ENCODE measurements at places on chromosomes 12 and 14.
A peak's percentile ranks its signal among the peaks of the same experiment; 100 is the strongest.

DNA sequence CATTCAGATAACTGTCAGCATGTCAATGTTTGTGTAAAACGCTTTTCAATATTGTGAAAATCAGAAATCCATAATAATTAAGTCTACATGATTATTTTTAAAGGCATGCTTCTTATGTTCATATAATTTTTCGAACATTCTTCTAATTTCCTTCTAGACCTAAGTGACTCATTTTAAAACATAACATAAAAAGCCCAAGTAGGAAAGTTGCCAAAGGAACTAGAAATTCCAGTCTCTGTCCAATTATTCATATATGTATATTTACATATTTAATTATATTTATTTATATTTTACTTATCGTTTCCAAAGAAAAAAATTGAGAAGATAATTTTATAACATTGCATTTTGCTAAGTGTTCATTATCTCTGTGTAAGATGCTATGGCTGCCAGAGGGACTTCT is 110.4 kb downstream of the TMTC1 start:
- DNase-seq: no peak

DNA sequence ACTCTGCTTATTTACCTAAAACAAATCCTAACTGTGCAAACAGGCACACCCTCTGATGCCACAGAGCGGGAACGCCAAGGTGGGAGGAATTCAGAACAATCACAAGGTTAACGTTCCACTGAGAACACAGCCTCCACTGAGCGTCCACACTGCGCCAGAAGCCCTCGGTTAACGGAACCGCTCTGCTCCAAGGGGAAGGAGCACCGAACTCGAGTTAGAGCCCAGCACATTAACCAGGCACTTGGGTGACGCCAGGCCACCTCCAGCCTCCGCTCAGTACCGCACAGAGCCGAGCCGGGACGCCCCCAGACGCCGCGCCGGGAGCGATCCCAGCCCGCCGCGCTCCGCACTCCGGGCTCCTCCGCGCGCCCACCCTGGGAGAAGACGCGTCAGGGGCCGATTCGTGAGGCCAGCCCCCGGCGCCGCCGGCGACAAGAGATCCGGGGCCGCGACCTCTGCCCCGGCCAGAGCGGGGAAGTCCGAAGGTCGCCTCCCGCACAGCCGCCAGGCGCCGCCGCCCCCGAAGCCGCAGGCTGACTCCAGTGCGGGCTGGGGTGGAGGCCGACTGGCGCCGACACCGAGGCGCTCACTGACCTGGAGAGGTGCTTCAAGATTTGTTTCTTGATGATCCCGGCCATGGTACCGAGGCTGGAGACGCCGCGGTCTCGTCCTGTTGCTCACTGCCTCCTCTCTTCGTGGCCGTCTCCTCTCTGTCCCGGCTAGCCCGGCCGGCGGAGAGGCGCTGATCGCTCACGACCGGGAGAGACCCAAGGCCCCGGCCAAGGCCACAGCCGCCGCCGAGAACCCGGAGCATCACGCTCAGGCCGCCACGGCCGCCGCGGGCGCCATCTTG is 450 bp downstream of the BLTP3B start:
- DNase-seq: peak; percentile 25

- DNase-seq: peak; percentile 47
Measured at GRCh38 chr12:2395354-2395977, 342.7 kb downstream of the CACNA1C start.

GRCh38 chr12:64029013-64029857 is 184.7 kb downstream of the SRGAP1 start:
- DNase-seq: no peak

DNA sequence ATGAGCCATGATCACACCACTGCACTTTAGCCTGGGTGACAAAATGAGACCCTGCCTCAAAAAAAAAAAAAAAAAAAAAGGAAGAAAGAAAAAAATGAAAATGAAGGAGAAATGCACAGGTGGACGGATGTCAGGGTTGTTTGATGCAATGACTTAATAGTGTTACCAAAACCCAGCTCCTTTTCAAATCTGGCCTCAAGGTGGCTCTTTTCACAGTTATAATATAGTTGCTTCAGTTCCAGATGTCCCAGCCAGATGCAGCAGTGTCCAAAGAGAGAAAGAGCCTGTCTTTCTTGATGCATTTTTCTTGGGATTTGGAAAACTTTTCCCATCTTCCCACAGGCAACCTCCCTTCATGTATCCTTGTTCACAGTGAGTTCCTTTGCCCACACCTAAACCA is 36.5 kb downstream of the KCNMB4 start:
- no peak for DNase-seq

GRCh38 chr12:121144416-121144914 is 11.8 kb downstream of the P2RX7 start:
- no peak for DNase-seq

- DNase-seq: no peak
Measured at GRCh38 chr12:19200261-19200660, 70.7 kb downstream of the PLEKHA5 start.

- DNase-seq: no peak
Measured at GRCh38 chr12:131831635-131832041, 3.4 kb downstream of the MMP17 start.

DNA sequence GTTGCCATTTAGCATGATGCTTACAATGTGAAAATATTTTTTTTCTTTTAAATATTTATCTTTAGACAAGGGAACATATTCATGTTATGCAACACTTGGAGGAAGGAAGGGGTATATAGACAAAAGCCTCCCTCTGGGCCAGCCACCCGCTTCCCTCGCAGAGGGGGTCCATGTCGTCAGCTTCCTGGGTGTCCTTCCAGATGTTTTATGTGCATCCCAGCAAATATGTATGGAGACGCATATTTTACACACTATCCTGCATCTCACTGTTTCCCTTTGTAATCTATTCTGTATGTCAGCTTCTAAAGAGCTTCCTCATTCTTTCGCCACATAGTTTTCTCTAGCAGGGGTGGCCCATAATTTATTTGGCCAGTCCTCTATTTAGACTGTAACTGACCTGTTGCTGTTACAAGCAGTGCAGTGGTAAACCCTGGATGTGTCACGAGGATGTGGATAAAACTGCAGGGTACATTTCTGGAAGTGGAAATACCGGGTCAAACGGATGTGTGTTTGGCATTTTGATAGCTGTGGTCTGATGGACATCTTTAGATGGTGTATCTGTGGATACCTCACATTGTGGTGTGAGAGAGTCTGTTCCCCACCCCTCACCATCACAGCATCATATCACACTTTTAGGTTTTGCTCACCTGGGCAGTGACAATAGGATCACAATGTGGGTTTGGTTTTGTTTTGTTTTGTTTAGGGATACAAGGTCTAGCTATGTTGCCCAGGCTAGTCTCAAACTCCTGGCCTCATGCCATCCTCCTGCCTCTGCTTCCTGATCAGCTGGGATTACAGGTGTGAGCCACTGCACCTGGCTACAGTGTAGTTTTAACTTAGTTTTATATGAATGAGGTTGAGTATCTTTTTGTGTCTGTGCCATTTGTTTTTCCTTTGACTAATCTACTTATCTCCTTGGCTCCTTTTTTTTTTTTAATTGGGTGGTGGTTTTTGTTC is 31.6 kb downstream of the FAM222A start:
- DNase-seq: no peak

DNA sequence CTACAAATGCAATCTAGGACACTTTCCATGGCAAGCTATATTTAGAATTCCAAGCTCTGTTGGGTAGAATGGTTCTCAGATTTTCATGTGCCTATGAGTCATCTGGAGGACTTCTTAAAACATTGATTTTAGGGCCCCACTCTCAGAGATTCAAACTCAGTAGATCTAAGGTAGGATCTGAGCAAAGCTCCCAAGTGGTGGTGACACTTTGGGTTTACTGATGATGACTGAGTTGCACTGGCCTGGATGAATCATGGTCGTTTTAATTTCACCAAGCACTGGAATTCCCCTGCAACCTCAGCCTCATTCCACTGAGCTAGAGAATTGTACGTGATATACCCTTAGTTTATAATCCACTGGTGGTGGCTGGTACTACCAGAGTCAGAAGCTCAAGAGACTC is 86.5 kb downstream of the PPM1H start:
- peak; percentile 1 for DNase-seq

DNA sequence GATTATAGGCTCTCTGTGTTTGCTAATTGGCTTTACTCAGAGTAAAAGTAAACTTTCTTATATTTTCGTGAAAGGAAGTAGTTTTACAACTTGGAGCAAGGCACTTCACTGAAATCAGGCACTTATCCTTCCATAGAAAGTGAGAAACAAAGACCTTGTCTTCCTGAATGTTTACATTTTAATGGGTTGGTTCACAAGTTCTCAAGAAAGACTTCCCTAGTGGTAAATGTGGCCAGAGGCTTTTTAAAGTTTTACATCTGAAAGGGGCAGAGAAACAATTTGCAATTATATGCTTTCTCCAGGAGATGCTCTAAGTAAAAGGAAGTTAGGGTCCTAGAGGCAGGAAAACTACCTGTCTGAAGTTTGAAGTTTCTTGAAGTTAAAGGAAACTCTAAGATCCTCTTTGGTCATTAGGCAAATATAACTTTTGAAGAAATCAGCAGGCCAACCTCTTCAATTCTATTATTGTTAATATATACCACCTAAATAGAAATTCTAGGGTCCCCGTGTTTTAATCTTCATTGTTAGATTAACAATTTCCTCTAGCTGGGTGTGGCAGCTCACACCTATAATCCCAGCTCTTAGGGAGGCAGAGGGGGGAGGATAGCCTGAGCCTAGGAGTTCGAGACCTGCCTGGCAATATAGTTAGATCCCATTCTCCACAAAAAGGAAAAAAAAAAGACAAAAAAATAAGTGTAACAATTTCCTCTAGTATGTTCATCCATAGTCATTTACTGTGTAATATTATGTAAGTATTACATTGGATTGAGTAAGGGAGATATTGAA is 644.9 kb upstream of the FOXG1 start:
- no peak for DNase-seq

- DNase-seq: no peak
Measured at GRCh38 chr14:92785667-92786426, 8.3 kb upstream of the GOLGA5 start.

DNA sequence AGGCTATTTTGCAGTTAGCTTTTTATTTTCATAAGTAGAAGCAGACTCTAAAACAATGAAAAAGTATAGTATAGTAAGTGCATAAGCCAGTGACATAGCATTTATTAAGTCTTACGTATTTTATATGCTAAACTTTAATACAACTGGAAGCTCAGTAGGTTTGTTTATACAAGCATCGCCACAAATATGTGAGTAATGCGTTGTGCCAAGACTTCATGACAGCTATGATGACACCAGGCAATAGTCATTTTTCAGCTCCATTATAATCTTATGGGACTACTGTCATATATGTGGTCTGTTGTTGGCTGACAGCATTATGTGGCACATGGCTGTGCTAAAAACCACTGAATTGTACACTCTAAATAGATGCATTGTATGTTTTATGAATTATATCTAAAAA is 40.3 kb downstream of the SLC38A2 start:
- DNase-seq: no peak

GRCh38 chr12:95554532-95555071 is 3.3 kb upstream of the USP44 start:
- no peak for DNase-seq

DNA sequence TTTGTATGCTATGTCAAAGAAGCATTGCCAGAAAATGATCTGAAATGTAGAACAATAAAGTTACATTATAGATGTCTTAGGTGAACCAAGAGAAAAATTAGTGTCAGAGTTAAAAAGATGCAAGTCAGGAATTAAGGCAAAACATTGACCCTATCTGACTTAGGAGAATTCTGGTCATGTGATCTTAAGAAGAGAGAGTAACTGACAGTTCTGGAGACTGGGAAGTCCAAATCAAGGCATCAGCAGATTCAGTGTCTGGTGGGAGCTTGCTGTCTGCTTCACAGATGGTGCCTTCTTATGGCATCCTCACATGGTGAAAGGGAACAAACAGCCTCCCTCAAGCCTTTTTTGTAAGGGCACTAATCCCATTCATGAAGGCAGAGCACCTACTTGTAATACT is 42.8 kb downstream of the BICD1 start:
- no peak for DNase-seq

DNA sequence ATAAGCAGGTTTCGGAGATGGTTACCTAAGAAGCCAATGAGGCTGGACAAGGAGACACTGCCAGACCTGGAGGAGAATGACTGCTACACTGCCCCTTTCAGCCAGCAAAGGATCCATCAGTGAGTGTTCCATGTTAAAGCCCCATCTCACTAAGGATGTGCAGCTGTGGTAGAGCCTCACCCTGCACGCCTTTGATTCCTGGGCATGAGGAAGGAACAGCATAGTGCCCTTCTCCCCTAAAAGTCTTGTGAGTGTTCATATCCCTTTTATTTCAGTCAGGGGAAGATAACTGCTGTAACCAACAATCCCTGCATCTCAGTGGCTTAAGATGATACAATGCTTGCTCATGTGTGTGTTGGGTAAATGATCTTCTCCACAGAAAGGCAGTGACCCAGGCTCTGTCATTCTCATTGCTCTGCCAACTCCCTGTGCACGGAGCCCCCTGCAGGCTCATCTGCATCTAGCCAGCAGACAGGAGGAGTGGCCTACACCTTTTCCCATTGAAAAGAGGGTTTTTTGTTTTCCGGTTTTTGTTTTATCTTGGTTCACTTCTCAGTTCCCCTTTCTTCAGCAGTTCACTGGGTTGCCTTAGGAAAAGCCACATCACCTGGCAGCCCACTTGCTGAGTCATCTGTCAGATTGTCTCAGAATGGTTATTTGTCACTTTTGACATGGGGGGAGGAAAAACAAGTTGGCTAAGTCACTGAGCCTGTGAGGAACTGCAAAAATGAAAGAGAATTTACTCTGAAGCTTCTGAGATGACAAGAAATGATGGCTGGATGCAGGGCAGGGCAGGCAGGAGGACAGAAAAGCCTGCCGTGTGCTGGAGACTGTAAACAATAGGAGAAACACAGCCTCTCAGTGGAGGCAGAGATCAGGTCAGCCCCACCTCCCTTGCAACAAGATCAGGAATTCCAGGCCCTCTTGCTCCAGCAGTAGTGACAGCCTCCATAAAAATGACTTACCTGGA is 193.3 kb downstream of the ANO4 start:
- no peak for DNase-seq

- no peak for DNase-seq
Measured at GRCh38 chr14:45136399-45136798, 669 bp downstream of the FANCM start.
